Stimulated activated CD4-positive, alpha-beta T cell treated with anti-CD3 and anti-CD28 coated beads, Interleukin-1b, Interleukin-23, amount 100 ng/mL, for 1 hour (primary cell): ENCODE measurements at places on chromosomes 12 and 14.

GRCh38 chr12:116442946-116443345 is 116.2 kb upstream of the MAP1LC3B2 start:
- DNase-seq, result no peak

GRCh38 chr12:57388425-57388824 is 42.4 kb downstream of the R3HDM2 start:
- DNase-seq, result no peak

- no peak for DNase-seq
Observed at GRCh38 chr14:106207316-106207715, 680.9 kb downstream of the TMEM121 start.

DNA sequence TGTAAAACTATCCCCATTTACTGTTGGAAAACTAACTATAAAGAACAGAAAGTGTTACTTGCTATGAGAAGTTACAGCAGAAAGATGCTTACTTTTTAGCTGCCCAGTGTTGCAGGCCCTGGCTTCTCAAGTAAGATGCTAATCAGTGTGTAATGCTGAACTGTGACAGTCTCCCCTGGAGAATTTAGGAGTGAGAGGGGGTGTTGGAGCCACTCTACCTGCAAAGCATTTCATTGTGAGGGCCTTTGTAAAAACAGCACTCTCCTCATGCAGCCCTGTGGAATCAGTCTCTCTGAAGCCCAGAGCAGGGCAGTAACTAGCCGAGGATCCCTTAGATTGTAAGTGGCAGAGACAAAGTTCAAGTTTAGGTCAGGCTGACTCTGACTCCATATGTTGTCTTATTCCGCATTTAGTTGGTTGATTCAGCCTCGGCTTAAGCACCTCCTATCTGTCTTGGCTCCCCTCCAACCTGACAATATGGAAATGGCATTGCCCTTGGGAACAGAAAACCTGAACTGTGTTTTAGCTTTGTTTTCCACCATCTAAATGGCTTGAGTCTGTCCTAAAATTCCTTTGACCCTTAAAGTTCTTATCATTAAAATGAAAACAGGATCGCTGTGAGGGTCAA is 141.3 kb downstream of the PRKCH start:
- DNase-seq, result no peak

DNA sequence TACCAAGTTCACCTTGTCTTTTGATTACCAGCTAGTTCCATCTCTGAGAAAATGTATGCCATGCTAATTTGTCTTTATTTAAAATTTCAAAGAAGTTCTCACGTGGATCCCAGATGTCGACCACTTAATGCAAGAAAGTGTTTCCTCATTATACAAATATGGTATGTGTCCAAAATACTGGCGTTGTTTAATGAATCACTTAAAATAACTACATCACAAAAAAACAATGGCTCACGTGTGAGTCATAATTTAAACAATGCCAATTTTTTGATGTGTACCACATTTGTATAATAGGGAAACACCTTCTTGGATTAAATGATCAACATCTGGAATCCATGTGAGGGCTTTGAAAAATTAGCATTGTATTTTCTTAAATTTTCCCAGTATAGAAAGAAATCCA is 40.8 kb downstream of the DBX2 start:
- DNase-seq, result no peak

DNA sequence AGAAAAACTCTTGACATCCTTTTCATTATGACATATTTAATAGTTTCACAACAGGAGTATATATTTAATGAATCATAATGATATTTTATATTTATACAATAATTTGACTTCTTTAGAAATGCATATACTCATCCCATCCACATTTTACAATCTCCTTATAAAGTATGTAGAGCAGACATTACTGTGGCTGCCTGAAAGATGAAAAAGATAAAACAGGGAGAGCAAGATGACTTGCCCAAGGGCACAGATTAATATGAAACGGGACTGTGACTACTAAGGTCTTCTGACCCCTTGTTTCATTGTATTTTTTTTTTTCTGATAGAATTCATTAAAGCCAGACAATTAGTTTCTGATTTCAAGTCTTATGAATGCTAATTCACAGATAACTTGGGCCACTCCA is 293.6 kb downstream of the SOX5 start:
- no peak for DNase-seq

GRCh38 chr12:65330331-65330730 is 51.8 kb downstream of the MSRB3 start:
- no peak for DNase-seq

GRCh38 chr12:52146822-52147366 is 44.9 kb downstream of the KRT80 start:
- no peak for DNase-seq

- DNase-seq, result no peak
Observed at GRCh38 chr14:44113769-44114730, 393.0 kb downstream of the FSCB start.

DNA sequence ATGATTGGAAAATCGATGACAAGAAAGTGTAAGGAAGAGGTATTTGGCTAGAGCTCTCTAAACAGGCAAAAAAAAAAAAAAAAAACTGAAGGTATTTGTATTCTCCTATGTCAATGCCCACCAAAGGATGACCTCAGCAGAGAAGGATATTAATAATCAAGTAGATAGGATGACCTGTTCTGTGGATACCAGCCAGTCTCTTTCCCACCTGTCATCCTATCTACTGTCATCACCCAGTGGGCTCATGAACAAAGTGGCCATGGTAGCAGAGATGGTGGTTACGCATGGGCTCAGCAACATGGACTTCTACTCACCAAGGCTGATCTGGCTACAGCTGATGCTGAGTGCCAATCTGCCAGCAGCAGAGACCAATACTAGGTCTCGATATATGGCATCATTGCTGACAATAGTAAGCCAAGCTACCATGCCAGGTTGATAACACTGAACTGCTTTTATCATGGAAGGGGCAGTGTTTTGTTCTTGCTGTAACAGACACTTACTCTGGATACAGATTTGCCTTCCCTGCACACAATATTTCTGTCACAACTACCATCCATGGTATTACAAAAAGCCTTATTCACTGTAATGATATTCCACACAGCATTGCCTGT is 43.5 kb downstream of the RPS6KA5 start:
- DNase-seq, result no peak

GRCh38 chr14:49612671-49613070 is 7.8 kb downstream of the RPL36AL start:
- no peak for DNase-seq

DNA sequence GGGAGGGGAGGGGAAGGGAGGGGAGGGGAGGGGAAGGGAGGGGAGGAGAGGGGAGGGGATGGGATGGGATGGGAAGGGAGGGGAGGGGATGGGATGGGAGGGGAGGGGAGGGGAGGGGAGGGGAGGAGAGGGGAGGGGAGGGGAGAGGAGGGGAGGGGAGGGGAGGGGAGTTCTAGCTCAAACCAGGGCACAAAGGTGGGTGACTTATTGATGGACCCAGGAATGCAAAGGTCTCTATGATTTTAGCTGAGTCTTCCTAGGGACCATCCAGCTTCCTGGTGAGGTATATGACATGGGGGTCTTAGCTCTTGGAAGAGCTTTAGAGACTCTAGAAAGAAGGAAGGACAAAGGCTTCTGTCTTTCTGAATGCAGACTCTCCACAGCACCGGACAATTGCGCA is 42.3 kb downstream of the ANO2 start:
- DNase-seq, result no peak

DNA sequence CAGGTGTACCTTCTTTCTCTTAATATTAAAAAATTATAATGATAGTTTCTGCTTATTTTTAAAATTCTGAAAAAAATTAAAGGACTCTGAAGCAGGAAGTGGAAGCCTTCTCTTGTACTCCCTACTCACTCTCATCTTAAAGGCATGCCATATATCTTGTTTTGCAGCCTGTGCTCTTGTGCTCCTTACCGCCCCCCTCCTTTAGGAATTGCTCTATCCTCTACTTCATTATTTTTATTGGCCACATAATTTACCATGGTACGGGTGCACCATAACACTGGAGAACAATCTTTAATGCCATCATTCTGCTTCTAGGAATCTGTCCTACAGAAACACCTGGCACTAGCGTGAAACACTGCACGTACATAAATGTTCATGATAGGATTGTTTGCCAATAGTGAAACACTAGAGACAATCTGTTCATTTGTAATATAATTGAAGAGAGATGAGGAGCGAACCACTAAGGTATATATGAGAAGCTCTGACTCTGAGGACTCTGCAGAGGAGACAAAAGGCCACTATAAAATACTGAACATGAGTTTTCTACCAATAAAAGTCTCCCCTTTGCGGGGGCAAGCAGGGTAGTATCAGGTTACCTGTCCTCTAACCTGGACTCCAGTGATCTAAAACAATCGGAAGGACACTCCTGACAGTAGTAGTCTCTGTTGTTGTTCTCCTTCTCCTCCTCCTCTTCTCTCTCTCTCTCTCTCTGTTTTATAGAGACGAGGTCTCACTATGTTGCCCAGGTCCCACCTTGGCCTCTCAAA is 6.3 kb upstream of the NYNRIN start:
- no peak for DNase-seq

GRCh38 chr12:121224591-121224990 is 14.7 kb downstream of the P2RX4 start:
- no peak for DNase-seq

DNA sequence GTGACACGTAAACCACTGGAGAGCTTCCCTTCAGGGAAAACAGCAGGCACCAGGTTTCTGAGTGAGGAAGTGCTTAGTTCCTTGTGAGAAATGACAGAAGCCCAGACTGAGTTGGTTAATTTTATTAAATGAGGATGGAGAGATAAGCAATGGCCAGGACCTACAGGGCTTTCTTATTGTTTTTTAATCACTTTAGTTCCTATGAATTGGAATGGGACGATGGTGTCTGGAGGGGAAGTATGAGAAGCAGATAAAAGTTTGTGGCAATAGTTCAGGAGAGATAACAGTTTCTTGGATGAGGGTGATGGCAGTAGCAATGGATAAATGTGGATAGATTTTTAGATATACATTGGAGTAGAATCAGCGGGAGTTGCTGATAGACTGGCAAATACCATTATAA is 86.5 kb upstream of the PTPRR start:
- DNase-seq, result no peak

- no peak for DNase-seq
Observed at GRCh38 chr14:55662752-55663151, 82.7 kb downstream of the KTN1 start.

- DNase-seq, result no peak
Observed at GRCh38 chr12:51405801-51406207, 14.6 kb upstream of the GALNT6 start.

- no peak for DNase-seq
Observed at GRCh38 chr14:101980700-101981099, 16.3 kb downstream of the DYNC1H1 start.

DNA sequence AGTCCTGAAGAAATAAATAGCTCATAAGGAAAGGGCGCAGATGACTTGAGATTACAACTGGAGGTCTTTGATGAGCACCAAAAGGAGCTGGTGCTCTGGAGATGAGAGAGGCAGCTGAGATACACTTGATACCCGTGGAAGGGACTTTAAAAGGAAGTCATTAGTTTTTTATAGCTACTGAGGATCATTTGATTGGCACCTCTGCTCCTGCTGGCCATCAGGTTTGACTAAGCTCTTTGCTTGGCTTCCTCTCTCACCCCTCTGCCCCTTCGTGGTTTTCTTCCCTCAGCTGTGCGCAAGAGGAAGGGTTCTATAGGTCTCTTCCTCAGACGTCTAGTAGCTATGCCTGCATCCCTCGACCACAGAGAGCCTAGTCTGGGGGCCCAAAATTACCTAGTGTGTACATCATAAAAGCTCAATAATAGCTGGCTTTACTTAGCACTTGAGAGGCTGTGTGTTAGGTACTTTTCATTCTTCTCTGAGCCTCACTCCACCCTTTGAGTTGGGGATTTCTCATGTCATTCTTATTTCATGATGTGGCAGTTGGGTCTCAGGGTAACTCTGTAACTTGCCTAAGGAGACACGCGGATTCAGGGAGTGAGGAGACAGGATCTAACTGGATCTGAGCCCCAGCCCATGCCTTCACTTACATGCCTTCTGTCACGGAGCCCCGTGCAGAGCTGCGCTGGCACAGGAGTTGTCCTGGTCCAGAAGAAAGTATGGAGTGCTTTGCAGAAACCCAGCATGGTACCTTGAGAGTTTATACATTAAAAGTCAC is 68.4 kb upstream of the ASPG start:
- no peak for DNase-seq

DNA sequence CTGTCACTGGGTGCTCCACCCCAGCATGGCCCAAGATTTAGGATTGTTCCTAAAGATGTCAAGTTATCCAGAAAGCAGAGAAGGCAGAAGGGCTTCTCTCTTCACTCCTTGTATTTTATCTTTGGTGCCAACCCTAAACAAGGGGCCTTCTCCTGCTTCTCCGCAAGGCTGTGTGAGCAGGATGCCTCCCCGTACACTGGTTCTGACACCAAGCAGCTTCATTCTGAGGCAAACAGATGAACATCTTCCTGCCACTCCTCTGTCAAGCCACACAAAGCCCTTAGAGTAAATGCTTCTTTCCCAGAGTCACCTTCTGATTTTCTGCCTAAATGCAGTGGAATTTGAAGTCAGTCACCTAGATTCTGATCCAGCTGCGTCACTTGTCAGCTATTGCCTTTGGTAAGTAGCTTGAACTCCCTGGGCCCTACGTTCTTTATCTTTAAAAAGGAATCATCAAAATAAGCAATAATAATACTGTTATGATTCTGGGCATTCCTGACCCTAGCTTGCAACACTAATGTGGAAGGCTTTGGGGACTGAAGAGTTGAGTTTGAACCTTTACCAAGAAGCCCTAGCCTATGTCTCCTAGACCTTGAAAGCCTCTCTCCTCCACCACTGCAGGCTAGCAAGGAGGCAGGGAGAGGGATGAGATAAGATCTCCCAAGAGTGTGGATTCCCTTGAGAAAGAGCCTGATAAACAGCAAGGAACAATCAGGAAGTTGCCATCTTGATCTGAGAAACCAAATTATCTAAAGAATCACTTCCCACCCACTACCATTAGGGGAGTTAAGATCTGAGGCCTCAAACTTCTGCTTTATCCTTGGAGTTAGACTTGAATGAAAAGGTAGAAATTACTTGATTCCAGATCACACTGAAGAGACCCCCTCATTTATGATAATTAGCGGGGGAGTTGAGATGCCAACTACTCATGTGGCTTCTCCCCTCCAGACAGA is 5.7 kb downstream of the KRT73 start:
- DNase-seq, result no peak

DNA sequence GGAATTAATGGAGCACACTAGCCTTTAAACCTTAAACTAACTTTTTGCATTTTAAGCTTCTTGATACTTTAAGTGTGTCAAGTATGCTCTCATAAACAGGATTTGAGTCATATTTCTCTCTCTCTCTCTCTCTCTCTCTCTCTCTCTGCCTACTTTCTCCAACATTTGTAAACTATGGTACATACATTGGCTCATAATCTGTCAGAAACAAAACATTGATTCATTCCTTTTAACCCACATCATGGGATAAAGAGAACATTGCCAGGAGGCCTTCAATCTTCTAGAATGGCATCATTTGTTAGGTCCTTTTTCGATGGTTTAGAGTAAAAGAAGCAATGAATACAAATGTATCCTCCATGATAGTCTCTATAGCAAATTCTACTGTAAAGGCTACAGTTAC is 81.6 kb upstream of the RERGL start:
- no peak for DNase-seq
